ENCODE measurements at places on chromosomes 3 and 15. TPM values are rescaled to one million over a fixed set of nuclear protein-coding genes. Genes with fewer than 3 reads are reported as not detected.

DNA sequence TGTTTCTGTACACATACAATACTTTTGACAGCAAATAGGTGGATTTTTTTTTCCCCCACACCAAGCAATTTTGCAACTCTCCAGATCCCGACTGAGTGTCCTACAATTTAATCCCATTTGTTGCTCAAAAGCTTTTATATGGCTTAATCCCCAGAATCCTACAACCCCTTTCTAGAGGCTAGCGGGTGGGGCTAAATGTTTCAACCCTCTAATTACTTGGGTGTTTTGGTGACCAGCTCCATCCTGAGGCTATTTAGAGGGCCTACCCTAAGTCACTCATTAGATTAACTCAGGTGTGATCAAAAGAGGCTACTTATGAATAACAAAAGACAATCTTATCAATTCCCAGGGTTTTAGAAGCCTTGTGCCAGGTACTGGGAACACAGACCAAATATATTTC is 21.0 kb upstream of the FBXL2 start:
- DNase-seq = no peak
- H3K36me3 ChIP-seq = no peaks in the 10 kb centered on the region
- no peaks in the 10 kb centered on the region for H3K4me1 ChIP-seq

Gene THBS1
- 9.2 TPM for total RNA-seq

DNA sequence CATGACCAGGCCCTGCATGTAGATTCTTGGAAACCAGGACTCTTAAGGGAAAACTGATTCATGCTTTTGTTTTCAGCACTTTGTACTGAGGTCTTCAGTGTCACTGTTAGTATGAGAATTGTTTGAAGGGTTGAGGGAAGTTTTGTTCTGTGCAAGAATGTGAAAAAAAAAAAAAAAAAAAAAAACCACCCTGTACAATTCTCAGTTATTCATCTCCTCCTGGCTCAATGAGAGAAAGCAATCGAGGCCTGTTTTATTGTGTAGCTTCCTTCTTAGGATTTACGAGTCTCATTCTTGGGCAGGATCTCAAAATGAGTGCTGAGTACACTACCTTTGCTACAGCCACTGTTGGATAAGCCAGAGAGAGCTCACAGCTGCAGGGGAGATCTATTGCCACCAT is 469.5 kb downstream of the CNTN4 start:
- H3K4me1 ChIP-seq = no peaks in the 10 kb centered on the region
- H3K27ac ChIP-seq = no peak overlapping the region
- no peaks in the 10 kb centered on the region for H3K36me3 ChIP-seq
- H3K4me3 ChIP-seq = no peak overlapping the region
- no peak for DNase-seq

DNA sequence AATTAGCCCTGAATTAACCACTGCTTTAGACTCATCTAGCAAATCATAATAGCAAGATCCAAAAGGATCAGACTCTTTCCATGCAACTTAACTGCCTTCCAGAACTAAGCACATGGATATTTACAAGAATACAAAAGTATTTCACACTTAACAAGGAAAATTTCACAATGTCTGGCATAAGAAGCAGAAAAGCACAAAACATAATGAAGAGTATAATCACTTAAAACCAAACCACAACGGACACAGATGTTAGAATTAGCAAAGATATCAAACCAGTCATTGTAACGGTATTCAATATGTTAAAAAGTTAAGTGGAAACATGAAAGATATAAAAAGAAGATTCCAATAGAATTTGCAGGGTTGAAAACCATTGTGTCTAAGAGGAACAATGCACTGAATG is 51.5 kb upstream of the COL6A6 start:
- no peak overlapping the region for H3K4me3 ChIP-seq
- no peaks in the 10 kb centered on the region for H3K36me3 ChIP-seq
- no peaks in the 10 kb centered on the region for H3K4me1 ChIP-seq
- no peak overlapping the region for H3K27ac ChIP-seq

GRCh38 chr3:57647292-57647940 is 45.5 kb downstream of the DENND6A start:
- no peak overlapping the region for H3K4me3 ChIP-seq
- peaks cover 33% of the 10 kb centered on the region for H3K36me3 ChIP-seq
- H3K4me1 ChIP-seq = no peaks in the 10 kb centered on the region
- no peak for DNase-seq
- no peaks in the 10 kb centered on the region for H3K27me3 ChIP-seq
- no peak overlapping the region for H3K27ac ChIP-seq

Gene NANOGP8
- total RNA-seq = not detected
